ENCODE measurements at places on chromosomes 6 and 20.

GRCh38 chr6:118537574-118537973, 10.5 kb upstream of the PLN start:
- no peak for DNase-seq

GRCh38 chr20:33729101-33729500, 2.7 kb upstream of the ZNF341 start:
- DNase-seq: no peak

GRCh38 chr20:33679758-33680485, 5.7 kb upstream of the NECAB3 start:
- no peak for DNase-seq

DNA sequence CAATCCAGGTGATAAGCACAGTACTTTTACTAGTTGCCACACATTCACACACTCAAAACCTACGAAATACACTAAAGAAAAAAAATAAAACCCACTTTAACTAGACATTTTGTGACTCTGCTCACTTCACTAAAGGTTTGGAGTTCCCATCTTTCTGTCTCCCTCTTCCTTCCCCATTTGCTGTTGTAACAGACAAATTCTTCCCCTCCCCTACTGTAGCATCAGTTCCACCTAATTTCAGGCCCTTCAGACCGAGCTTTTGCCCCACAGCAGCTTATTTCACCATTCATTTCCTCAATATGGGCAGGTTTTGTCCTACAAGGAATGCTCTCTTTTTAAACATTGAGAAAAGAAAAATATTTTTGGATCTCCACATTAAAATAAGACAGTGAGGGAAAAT, 31.3 kb upstream of the MRAP2 start:
- DNase-seq: no peak

DNA sequence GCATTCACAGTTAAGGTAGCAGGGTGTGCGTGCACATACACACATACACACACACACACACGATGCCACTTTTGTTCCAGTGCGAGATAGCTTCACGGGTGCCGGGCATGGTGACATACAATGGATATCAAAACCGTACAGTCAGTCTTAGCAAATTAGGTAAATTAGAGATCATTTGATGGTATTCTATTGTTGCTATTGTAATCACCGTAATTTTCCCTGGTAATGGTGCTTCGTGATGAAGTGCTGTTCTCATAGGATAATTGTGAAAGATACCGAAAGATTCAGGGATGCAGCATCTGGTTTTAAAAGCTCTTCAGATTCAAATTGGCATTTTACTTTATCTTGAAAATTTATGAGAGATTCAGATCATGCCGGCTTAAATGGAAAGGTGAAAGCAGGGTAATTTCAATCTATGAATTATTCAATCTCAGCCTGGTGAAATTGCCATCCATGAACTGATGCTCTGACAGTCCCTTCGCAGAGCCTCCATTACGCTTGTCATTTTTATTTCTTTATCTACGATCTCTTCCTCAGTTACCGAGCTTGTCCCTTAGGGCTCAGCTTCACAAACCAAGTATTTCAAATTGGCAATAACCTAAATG, 71.3 kb upstream of the SOX4 start:
- DNase-seq: no peak

- DNase-seq: peak; percentile 76
Observed at GRCh38 chr20:1225783-1226654, at the start of gene RAD21L1. Gene RAD21L1 (plus strand): TSS chr20:1226044. CDS start chr20:1228454, 2,410 bp downstream.

DNA sequence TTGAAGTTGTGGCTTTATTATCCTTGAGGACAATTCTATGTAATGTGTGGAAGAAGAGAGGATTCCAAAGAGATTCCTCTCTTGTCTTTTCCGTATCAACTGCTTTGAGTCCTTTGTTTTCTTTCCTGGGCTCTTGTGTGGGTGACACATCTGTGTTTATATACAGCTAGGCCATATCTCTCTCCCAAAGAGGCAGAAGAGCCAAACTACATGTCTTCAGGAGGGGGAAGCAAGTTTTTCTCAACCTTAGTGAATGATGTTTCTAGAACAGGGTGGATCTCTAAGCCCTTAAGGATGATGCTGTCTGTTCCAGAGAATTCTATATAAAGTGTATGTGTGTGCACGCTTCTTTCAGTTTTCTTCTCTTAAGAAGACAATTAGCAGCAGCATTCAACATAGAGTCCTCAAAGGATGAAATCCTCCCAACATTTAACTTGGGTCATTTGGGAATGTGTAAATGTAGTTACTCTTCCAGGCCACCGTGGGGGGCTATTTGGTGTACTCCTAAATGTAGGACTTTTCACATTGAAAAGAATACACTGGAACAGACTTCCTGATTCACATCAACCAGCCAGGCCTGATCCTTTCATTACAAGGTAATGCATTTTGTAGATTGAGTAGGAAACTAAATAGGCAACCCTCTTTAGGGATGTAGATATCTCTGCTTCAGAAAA, 92.8 kb upstream of the EEF1E1 start:
- DNase-seq: no peak

GRCh38 chr6:42898891-42899361, 16.9 kb upstream of the PTCRA start:
- peak; percentile 43 for DNase-seq

GRCh38 chr6:118353564-118353963, 194.5 kb upstream of the PLN start:
- no peak for DNase-seq

DNA sequence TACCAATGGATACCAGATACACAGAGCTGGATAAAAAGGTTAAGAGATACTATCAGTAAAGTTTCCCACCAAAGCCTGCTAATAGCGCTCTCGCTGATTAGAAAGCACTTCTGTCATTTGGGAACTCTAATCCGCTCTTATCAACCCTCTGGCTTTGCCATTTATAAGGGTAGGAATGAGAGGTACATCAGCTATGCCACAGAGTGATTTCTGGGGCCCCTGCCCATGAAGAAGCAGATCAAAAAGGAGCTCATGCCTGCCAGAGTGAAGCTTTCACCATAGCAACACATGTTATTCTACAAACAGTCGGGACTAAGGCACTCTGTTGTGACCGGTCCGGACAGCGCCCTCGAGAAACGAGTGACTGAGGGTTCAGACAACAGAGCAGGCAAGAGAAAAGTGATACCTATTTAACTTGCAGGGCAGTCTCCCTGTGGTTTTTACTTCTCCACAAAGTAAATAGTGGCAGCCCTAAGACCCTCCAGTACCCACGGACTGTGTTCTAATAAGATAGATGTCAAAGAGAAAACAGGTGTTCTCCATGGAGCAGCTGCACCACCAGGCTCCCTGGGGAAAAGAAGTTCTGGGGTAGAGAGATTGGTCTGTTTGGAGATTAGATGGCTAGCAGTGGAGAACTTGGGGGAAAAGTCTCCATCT, 5.6 kb downstream of the TRAM2 start:
- no peak for DNase-seq

DNA sequence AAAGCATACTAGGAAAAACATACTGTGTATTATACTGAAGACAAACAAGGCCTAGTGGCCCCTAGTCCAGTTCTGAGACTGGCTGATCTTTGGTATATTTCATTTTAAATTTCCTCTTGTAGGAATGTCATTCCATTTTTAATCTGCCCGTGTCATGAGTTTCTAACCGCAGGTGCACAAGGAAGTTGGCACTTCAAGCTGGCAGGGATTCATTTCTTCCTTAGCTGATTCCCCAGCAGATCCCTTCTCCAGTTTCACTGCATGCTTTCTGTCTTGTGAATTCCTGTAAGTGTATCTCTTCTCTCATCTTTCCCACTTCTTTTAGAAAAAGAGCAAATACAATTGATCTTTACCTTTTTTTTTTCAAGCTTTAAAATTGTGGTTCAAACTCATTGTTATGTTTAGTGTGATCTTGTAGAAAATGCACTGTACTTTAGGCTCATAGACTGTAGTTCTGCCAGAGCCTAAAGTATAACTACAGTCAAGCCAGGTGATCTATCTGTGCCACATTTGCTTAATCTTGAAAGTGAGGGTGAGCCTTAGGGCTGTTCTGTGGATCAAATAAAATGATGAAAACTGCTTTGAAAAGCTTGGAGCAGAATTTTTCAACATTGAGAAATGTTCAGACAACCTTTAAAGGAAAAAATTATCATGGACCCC, 37.0 kb downstream of the RNF217 start:
- DNase-seq: peak; percentile 19

- DNase-seq: no peak
Observed at GRCh38 chr6:168600381-168600780, 159.4 kb downstream of the SMOC2 start.

DNA sequence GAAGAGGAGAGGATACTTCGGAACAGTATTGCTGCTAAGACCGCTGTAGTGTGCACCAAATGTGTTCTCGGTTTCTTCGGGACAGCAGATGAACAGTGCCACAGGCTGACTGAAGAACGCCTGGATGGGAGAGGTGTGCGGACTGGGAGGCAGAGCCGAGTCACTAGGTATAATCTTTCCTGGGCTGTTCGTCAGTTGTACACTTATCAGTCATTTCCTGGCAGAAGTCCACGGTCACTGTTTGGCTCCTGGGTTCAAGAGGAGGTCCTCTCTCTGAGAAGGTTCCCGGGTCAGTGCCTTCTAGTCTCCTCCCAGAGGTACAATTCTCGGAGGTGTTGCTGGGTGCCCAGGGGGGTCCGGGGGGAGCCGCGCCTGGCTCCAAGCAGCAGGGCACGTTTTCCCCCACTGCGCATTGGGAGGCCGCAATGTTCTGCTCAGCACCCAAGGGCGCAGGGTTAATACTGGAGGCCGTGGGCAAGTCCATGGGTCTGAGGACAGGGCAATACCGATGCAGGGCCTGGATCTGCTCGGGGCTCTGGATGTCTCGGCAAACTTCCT, 38.1 kb downstream of the GJA10 start:
- no peak for DNase-seq

DNA sequence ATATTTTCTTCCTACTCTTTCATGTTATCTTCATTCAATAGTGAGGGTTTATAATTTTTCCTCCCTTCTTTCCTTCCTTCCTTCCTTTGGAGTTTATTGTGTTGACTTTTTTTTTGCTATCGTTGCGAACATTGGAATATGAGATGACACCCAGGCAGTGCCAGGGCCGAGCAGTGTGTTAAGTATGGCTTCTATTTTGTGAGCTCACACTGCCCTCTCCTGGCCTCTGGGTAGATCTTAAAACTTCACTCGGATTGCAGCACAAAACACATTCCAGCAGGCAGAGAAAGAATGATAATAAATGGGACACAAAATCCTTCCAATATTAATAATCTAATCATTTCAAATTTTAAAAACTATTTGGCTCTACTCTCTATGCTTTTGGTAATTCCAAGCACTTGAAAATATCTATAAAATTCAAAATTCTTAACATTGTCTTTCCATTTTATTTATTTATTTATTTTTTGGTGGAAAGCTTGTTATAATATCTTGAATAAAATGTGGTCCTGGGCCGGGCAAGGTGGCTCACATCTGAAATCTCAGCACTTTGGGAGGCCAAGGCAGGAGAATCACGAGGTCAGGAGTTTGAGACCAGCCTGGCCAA, 147.4 kb upstream of the OLIG3 start:
- DNase-seq: peak; percentile 78

GRCh38 chr6:160218810-160219209, 39.8 kb downstream of the SLC22A2 start:
- DNase-seq: no peak

DNA sequence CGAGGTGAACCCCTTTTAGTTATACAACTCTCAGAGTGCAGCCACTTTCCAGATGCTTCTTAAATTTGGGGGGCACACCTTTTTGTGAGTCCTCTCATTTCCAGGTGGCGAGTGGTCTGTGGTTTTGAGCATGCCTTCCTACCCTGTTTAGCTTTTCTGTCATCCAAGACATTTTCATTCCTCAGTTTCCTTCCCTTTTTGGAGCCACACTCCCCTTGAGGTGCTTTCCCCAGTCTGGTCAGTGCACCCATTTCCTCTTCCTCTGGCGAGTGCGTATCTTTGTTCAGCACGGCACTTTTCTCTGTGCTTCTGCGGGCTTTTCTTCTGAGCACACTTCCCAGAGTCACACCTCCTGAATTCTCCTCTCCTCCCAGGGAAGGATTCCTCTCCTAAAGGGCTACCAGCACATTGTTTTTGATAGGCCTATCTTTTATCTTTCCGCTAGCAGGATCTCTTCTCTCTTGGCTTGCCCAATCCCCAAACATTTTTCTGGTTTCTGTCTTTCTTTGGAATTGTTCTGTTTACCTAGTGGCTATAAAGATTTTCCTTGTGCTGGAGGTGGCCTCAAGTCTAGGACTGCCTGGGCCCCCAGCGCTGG, 1.4 kb downstream of the PHF20 start:
- DNase-seq: no peak

- no peak for DNase-seq
Observed at GRCh38 chr6:3776881-3777507, 25.5 kb upstream of the PXDC1 start.

DNA sequence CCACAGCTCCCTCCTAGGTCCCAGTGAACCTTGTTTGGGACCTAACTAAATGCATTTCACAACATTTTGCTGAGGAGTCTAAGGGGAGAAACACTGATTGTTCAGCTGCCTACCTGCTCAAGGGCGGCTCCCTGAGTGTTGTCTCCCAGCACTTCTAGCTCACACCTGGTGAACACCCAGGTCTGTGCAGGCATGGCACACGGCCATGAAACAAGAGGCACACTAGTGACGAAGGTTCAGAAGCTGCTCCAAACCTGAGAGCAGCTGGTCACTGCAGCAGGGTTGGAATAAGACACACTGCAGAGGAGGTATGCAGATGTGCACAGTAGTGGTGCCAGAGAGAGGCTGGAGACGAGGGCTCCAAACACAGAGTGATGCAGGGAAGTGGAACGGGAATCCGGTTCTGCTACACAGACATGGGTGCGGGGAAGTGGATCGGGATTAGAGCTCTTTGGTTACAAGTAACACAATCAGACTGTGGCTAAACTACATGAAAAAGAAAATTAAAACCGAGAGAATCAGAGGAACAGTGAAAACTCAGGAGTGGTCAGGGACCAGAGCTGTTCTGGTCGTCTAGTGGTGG, 486.1 kb upstream of the CDH4 start:
- no peak for DNase-seq

DNA sequence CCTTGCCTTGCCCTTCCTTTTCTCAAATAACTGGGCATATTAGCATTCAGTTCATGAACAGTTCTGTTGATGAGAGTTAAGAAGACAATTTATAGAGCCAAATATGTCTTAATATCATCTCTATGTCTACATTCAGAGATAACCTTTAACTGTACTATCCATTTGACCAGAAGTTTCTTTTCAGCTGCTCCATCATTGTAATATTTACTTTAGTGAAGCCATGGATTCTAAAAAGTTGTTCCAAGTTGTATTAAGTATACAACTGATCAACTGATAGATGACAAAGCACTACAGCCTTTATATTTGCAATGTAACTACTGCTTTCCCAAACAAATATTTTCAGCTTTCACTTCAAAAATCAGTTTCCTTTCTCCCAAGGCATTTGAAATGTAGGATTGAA, 1252.7 kb downstream of the EPHA7 start:
- no peak for DNase-seq

DNA sequence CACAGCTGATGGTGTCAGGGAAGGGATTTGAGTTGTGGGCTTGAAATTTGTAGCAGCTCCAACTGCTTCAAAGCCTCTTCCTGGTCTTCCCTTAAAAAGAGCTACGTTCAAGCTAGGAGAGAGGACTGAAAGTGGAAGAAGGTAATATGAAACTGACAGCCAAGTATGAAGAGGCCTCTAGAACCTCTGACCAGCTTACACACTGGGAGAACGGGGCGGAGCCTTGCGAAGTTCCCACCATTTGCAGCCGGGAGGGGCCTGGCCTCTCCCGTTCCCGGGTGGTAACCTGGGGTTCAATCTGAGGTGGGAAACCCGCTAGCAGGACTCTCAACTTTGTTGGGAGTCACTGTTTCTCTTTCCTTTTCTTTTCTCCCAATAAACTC, 97.8 kb upstream of the PDE10A start:
- DNase-seq: no peak

Measured in LoVo (cell line).